ENCODE measurements at places on chromosomes 4 and X.

DNA sequence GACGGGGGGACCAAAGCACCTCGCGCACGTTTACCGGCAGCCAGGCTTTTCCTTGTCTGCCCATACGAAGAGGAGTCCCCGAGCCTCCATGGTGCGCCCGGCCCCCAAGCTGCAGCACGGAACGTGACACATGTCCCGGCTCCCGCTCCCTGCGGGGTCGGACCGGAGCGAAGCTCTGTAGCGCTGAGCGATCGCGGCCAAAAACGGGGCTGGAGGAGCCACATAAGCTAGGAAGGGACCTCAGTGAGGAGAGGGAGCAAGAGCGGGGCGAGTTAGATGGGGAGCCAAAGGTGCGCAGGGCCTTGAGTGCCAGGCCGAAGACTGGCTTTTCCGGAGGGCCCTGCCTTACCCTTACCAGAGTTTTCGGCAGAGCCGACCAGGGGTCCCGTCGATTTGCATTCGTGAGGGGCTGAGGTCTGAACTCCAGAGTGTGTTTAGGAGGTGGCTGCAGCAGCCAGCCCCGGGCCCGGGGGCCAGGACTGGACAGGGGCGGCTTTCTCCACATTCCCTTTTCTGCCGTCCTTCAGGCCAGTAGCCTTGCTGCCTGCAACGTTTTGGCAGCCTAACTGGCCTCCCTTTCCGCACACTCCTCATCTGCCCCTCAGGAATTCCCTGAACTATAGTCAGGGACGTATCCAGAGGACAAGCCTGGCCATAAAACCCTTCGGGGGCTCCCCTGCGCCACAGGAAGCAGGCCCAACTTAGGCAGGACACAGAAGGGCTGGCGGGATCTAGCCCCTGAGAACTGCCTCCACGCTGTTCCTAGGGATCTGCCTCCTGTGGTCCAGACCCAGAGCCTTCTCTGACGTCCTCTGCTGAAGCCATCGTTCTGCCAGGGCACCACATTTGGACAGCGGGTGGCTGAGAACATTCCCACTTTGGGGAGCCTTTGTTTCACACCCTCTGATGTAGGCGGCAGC is 689 bp downstream of the SSR4 start:
- no peak for DNase-seq

GRCh38 chr4:46329118-46329976 is 60.6 kb downstream of the GABRA2 start:
- no peak for DNase-seq

GRCh38 chrX:94178145-94178788 is 504.3 kb downstream of the FAM133A start:
- no peak for DNase-seq

DNA sequence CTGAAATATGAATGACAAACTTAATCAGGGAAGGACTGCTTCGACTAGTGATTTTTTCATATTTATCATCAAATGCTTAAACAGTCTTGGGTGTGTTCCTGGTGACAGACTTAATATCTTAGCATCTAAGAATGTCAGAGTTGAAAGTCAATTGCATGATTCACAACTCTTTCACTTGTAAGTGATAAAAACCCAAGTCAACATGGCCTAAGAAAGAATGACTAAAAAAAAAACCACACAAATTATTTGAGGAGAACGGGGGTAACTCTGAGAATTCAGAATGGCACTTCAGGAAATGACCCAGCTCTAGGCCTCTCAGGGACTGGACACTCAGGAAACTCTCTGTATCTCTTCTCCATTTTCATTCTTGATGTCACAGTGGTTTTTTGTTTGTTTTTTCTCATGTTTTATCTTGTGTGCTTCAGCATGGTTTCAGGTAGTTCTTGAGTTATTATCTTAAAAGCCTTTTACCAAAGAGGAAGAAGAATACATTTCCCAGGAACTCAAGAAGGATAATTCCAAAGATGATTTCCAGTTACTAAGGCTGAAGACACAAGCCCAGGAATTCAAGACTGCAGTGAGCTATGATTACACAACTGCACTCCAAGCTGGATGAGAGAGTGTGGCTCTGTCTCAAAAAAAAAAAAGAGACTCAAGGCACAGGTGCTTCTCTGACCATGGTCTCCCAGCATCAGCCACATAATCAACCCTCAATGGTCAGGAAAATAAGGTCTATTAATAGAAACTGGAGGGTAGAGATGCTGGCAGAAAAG is 1697.8 kb upstream of the IGFBP7 start:
- DNase-seq: no peak

- DNase-seq: no peak
Observed at GRCh38 chr4:102388611-102389010, 43.3 kb upstream of the SLC39A8 start.

All from CD4-positive, alpha-beta T cell treated with Interleukin-17A for 1 hour (primary cell).